Right lung (tissue), 10 donors: ENCODE measurements at places on chromosomes 4 and X.
A peak's percentile ranks its signal among the peaks of the same experiment; 100 is the strongest.

DNA sequence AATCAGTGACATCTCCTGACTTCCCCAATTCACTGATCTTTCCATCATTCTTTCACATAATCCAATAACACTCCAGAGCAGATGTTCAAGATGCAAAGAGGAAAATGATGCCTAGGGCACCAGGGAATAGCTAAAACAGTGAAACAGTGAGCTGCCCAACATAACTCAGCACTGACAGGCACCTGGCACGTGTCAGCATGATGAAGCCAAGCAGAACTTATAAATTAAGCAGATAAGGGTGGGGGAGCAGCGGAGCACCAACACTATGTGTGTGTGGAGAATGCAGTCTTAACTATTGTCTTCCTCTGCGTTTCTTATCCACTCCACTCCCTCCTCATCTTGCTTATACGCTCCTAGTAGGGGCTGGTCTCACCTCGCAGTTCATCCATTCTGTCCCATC, 89.4 kb downstream of the AMMECR1 start:
- DNase-seq = no peak

DNA sequence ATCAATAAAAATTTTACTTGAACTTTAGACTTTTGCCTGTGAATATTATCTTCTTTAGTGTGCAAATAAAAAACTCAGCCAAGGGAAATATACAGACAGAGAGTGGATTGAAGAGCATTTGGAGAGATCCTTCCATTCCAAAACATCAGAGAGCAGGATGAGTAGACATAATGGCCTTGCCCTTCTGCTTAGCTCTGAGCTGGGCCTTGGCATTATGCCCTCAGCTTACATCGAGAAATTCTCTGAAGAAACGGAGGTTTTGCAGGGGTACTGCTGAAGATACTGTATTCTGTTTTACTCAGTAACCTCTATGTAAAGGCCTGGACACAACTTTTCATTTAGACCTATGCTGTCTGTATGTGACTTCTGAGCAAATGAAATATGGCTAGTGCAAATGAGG, 317.4 kb downstream of the STIM2 start:
- no peak for DNase-seq

GRCh38 chrX:124250835-124251437, 81.5 kb upstream of the TEX13D start:
- DNase-seq = no peak

- DNase-seq = no peak
These were observed 2618.6 kb downstream of the ARAP2 start for GRCh38 chr4:33625748-33626147.

GRCh38 chrX:78747489-78747888, at the start of gene LPAR4:
TSS of gene LPAR4 (plus strand) at chrX:78747720. CDS start at chrX:78754870, 7,150 bp downstream.
- DNase-seq = peak; percentile 30

DNA sequence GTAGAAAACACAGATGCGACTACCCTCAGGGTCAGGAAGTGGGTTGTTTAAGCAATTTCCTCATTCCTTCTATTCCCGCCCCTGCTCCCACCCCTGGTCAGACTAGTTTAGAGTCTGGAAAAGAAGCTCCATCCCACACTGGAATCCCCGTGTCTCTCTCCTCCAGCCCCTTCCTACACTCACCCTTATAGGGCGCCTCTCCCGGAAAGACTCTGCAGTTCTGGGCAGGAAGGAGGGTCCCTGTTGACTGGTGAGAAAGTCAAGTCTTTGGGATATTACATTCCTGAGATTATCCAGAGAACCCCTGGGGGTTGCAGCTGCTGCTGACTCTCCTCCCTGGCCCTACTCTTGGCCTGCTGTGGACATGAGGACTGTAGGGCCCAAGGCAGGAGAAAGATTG, 11.9 kb downstream of the STARD8 start:
- no peak for DNase-seq

- DNase-seq = no peak
These were observed 16.4 kb downstream of the NSDHL start for GRCh38 chrX:152847281-152847680.

DNA sequence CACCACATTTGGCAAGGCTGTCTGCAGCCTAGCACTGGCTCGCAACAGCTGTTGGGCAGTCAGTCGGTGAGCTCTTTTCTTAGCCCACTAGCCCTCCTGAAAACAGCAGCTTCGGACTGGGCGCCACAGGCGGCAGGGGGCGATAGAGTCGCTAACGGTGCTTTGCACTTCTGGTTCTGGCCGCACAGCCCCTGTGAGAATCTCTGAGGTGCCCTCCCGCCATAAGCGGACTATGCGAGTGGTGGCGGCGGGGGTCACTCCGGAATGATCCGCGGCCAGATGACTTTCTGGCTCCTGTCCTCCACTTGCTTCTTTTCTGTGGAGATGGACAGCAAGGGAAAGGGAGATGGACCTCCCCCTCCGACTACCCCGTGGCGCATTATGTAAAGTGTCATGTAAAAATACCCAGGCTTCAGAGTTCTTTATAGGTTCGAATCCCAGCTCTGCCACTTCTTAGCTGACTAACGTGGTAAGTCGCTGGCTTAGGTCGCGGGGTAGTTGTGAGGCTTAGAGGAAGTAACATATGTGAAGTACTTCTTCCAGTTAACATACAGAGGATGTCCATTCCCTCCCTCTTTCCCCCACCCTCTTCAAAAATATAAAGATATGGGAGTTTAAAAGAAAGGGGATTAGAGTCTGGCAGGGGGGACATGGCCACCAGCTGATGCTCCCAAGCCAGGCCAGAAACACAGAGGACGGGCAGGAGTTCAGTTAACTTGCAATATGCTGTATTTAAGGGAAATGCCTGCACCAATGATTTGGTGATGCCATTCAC, 11.0 kb downstream of the ARHGAP36 start:
- no peak for DNase-seq

- no peak for DNase-seq
These were observed 13.0 kb downstream of the RGS12 start for GRCh38 chr4:3305610-3306371.

DNA sequence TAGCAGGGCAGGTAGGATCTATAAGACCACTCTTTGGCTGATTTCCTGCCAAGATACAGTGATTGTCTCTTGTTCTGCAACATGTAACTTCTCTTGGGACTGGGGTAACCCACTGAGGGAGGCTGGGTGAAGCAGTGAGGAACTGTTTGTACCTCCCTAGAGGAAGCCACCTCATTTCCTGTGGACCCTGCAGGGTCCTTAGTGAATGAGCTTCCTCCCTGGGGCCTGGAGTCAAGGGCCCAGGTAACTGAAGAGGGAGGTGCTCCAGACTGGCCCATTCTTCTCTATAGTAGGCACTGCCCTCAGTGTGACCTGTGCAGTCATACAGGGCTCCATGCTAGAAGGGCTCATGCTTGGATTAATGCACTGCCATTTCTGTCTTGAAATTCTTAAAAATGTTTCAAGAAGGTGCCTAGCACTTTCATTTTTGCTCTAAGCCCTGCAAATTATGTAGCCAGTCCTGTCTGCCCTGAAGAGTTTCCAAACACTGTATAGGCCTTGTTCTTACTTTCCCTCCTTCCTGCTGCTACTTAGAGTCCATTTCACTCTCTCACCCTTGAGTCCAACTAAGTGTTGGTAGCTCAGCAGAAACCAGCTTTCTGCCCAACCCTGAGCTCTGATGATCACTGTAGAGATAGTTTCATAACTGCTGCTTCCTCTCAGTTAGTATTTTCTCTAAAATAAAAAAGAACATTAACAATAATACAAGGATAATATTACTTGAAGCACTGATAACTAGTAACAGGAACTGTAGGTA, 8.5 kb upstream of the GRIA3 start:
- DNase-seq = no peak

DNA sequence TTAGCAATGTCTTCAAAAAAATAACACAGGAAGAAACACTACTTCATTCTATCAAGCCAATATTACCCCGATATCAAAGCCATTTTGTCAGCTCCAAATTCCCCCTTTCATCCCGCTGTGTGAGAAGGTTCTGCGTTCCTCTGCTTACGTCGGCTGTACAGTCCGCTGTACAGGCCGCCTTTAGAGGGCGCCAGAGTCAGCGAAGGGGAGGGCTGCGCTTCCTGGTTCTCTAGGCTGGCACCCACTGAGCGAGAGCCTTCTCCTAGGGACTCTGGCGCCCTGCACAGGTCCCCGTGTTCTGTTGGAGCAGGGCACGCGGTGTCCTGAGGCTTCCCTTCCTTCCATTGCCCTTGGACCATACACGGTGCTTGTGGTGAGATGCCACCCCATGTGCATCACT, 25.3 kb upstream of the CT45A1 start:
- DNase-seq = no peak

GRCh38 chr4:143036443-143036842, 148.3 kb upstream of the USP38 start:
- DNase-seq = no peak

- DNase-seq = no peak
These were observed 38.2 kb upstream of the OCIAD2 start for GRCh38 chr4:48944756-48945241.

DNA sequence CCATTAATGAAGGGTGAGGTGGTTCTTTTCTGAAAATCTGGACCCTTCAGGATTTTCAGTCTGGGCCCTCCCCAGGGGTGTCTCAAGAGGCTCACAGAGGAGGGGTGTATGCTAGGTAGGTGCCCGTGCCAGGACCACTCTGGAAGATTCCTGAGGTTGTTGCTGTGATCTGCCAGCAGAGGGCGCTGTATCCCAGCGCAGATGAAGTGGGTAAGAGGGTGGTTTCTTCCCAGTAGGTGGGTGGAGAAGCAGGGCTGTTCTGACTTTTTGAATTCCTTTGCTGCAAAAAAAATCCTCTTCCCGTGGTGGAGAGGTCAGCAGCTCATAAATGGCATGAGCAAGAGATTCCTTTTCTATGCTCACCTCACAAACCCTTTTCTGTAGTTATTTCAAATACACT, 51.1 kb downstream of the SCML1 start:
- DNase-seq = peak; percentile 28

DNA sequence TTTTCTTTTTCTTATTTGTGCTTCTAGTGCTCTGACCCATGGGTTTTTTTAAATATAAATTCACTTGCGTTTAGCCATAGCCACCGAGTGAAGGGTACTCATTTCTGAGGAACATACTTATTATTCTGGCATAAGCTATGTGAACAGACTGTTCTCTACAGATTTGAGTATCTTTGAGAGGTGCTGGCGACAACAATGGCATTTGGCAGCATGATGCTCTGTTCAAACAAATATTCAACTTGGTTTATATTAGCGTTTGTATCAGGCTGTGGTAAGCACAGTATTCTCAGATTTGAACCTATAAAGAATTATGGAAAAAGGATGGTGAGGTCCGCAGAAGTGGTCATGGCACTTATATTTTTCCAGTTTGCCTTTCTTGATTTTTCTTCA, 108.7 kb upstream of the LIMCH1 start:
- no peak for DNase-seq

DNA sequence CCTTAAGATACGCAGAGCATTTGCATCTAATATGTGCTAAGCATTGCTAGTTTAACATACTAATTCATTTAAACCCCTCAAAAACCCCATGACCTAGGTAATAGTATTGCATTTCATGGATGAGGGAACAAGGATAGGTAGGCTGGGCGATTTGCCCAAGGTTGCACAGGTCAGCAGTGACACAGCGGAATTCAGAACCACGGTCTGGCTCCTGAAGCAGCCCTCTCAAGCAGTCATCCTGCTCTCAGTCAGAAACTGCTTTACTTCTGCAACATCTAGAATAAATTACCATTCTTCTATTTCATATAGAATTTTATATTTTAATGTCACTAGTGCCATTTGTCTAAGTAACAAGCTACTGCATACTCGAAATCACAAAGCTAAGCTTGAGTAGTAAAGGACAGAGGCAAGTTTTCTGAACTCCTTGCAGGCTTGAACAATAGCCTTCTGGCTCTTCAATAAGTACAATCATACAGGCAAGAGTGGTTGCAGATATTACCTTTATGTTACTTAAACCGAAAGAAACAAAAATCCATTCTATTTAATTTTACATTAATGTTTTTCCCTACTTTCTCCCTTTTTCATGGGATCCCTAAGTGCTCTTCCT, 555 bp upstream of the SPP1 start:
- no peak for DNase-seq

GRCh38 chrX:11533199-11533651, 132.5 kb downstream of the ARHGAP6 start:
- DNase-seq = peak; percentile 70

GRCh38 chr4:185916231-185916630, 104.2 kb upstream of the SORBS2 start:
- no peak for DNase-seq

- no peak for DNase-seq
These were observed 23.3 kb downstream of the MTHFD2L start for GRCh38 chr4:74181219-74181618.

DNA sequence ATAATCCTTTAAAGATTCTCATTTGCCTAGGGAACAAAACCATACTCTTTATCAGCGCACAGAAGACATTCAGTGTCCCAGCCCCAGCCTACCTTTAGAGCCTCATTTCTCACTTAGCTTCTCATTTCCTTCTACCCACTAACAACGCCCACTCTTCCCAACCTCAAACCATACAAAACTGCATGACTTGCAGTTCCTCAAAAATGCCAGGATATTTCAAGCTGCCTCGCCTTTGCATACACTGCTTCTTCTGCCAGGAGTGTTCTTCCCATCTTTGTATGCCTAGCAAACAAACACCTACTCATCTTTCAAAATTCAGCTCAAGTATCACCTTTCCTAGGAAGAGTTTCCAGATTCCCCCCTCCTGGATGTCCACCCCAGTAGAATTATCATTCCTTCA, 129.9 kb upstream of the ADGRL3 start:
- no peak for DNase-seq

DNA sequence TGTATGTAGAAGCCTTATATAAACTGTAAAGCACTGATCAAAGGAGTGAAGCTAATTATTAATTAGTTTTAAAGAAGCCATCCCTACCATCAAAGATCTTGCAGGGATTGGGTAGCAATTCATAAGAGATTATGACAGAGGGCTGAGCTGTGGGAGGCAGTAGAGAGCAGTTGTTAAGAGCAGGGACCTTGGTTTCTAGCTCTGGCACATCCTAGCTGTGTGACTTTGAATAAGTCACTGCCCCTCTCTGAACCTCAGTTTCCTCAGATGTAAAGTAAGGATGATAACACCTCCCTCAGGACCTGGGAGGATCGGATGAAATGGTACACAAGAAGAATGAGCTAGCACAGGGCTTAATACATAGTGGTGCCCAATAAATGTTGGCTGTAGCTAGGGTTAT, 45.4 kb downstream of the APLN start:
- DNase-seq = no peak

DNA sequence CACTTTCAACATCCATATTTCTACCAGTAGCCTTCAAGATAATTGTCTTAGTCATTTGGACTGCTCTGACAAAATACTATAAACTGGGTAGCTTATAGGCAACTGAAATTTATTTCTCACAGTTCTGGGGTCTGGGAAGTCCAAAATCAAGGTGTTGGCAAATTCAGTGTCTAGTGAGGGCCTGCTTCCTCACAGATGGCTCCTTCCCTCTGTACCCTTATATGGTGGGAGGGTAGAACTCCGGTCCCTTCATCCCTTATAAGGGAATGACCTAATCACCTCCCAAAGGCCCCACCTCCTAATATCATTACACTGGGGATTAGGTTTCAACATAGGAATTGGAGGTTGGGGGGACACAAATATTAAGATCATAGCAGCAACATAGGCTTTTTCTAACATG, 7.4 kb upstream of the TBC1D25 start:
- DNase-seq = no peak

- no peak for DNase-seq
These were observed 3.6 kb upstream of the NXT2 start for GRCh38 chrX:109533005-109533404.
